AG04449 (cell line): ENCODE measurements at places on chromosomes 5 and 9.
A peak's percentile ranks its signal among the peaks of the same experiment; 100 is the strongest.

GRCh38 chr5:40578501-40579451 is 100.9 kb upstream of the PTGER4 start:
- DNase-seq = no peak

GRCh38 chr5:118354797-118355196 is 633.5 kb downstream of the DTWD2 start:
- DNase-seq = no peak

DNA sequence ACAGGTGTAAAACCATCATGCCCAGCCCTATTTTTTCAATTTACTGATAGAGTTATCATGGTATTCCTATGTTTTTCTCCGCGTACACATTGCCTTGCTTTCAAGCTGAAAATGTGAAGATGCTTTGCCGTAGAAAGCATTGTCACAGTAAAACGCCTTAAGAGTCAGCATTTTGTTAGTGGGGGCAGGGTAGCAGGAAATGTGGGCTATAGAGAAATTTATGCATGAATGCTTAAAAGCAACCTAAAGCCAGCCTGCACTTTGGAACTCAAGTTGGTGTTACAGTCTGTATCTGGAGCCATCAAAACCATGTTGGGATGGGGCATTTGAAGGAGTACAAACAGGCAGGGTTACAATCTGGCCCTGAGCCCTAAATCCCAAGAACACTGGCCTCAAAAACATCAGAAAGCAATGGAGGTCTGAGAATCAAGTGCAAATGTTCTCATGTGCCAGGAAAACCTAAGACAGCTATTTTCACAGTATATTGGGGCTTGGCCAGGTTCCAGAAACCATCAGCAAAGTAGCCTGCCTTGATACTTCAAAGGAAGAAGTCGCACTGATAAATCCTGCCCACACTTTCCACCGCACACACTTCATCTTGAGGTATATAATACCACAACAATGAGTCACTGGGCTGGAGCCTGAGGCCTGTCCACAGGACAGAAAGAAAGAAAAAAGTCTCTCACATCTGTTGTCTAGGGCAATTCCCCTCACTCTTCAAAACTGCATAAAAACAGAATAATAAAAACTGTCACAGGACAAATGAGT is 313.8 kb downstream of the ENC1 start:
- DNase-seq = peak; percentile 77

- DNase-seq = no peak
These were observed 21.5 kb downstream of the MVB12B start for GRCh38 chr9:126347911-126348760.

GRCh38 chr5:171678646-171679045 is 107.0 kb upstream of the SMIM23 start:
- no peak for DNase-seq

- DNase-seq = no peak
These were observed 534.5 kb downstream of the TMEM38B start for GRCh38 chr9:106228861-106229260.

DNA sequence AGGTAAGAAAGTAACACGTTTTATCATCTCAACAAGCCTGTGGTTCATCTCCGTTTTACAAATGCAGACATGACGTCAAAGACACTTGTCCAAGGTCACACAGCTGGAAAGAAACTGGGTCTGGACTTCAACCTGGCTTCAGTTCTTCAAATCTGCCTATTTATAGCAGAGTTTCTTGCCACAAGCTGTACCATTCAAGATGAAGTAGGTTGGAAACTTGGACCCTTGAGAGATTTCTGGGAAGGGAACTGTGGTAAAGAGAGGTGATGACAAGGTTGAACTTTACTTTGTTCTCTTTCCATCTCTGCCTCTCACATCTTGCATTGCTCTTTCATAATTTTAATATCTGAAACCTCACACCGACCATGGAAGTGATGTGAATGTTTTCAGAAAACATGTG is 29.9 kb upstream of the DENND1A start:
- no peak for DNase-seq

GRCh38 chr5:1507014-1507375 is 16.8 kb downstream of the LPCAT1 start:
- DNase-seq = no peak

DNA sequence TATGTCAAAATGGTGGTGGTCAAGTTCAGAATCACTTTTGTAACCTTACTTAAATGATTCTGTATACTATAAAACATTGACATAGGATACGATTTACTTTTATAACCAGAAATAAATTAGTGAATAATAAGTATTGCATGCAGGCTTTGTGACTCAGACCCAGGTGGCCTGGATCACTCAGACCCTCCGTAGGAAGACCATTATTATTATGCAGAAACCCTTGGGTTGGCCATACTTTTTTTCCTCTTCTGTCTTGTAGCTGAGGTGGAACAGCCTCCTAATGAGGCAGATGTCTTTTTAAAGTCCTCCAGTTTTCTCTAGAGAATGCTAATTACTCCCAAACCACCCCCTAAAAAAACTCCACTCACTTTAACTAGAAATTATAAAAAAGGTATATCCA is 121.9 kb downstream of the LPAR1 start:
- no peak for DNase-seq

GRCh38 chr9:118630931-118631595 is 738.2 kb downstream of the BRINP1 start:
- no peak for DNase-seq

DNA sequence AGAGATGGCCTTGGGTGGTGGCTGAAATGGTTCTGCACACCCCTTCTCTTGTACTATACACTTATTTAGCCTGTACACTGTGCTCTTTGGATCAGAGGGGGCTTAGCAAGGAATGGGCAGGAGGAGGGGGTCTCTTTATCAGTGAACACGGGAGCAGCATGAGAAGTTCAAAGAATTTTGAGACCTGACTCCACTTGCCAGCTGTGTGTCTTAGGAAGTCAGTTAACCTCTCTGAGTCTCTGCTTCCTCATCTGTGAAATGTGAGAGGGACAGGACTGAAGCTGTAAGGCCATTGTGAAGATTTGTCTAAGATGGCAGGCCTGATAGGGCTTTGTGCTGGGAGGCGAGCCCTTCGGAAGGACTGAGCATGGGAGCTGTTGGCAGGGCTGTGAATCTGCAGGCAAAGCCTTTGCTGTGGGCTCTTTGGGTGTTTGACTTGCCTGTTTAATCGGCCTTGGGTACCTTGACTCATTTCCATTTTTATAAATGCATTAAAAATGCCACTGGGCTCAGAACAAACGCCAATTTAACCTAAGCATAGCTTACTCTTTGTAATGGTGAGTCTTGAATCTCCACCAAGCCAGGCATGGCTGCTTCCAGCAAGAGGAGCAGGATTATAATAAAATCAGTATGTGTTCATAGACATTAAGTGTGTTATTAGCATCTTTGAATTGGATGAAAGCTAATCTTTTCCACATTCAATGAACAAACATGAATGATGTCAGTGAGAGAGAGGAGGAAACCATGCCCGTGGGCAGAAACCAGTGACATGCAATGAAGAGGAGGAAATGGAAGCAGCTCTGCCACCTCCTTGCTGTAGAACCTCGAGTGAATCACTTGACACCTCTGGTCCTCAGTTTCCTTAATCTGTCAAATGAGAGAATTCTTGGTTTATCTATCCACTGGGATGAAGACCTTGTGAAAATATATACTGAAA is 89.4 kb downstream of the MACROH2A1 start:
- DNase-seq = no peak

GRCh38 chr5:76610196-76610595 is 13.0 kb downstream of the F2RL2 start:
- DNase-seq = no peak

DNA sequence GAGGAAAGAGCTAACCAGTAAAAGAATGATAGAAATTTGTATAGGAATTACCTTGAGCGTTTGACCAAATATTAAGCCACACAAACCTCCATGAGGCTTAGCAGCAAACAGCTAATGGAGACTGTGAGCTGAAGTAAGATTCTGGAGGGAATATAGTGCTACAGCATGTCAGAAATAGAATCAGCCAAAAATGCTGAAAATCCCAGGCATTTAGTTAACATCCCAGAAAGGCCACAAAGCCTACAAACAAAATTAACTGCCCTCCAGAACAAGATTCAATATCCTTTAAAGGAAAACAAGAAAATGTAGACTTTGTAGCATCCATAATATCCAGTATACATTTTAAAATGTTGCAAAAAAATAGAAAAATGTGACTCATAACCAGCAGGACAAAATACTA is 257.8 kb upstream of the TUSC1 start:
- peak; percentile 23 for DNase-seq

DNA sequence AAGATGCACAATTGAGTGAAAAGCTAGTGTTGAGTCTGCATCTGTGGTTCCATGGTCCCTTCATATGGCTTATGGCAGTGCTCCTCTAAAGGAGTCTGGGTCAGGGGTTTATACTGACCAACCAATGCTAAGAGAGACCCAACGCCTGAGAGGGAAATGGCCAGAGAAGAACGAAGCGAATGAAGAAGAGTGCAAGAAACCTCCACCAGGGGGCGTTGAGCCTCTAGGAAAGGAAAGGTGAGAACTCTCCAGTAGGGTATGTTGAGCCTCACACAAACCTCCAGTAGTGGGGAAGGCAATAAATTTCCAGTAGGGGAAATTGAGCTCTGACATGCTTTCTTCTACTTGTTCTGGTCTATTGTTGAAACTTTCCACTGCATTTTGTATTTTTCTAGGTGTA is 470.6 kb downstream of the PRDM9 start:
- no peak for DNase-seq

DNA sequence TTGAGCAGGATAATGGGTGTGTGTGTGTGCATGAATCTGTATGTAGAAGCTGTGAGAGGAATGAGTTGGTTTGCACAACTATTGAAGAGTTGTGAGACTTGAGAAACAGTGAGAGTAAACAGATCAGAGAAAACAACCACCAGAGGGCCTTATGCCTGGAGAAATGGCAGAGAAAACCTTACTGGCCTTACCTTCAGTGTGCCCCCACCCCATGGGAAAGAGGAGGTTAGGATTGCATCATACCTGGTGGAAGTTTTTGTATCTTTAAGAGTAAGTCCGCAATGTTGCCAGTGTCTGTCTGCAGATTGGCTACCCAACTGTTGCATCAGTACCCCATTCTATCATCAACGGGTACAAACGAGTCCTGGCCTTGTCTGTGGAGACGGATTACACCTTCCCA is 1909.4 kb upstream of the WWC1 start:
- no peak for DNase-seq

GRCh38 chr9:94150890-94151650 is 66.8 kb downstream of the PTPDC1 start:
- DNase-seq = no peak

DNA sequence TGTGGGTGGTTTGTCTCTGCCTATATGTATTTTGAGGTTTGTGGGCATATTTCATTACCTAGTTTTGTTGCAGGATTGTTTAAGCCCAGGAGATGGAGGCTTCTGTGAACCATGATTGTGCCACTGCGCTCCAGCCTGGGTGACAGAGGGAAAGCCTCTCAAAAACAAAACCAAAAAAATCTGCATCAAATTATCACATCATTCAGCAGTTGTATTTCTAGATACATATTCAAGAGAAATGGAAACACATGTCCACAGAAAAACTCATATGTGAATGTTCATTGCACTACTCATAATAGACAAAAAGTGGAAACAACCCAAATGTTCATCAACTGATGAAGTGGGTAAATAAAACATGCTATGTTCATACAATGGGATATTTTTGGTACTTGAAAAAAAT is 29.9 kb downstream of the HSPA4 start:
- no peak for DNase-seq

DNA sequence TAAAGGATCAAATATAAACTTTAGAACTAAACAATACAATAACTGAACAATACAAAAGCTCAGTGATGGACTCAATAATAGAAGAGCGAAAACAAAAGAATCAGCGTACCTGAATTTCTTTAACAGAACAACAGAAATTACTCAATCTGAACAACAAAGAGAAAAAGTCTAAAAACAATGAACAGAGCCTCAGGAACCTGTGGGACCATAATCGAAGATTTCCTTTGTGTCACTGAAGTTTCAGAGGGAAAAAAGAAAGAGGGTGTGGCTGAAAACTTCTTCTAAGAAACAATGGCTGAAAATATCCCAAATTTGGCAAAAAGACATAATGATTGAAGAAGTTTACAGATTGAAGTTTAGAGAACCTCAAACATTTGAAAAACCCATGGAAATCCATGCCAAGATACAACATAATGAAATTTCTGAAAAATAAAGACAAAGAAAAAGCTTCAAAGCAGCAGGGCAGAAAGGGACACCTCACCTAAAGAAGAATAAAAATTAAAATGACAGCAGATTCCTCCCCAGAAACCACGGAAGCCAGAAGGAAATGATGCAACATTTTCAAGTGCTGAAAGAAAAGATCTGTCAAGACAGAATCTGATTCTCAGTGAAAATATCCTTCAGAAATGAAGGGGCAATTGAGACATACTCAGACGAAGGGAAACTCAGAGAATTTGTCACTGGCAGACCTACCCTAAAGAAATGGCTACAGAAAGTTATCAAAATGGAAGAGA is 288.8 kb downstream of the ARL15 start:
- no peak for DNase-seq

DNA sequence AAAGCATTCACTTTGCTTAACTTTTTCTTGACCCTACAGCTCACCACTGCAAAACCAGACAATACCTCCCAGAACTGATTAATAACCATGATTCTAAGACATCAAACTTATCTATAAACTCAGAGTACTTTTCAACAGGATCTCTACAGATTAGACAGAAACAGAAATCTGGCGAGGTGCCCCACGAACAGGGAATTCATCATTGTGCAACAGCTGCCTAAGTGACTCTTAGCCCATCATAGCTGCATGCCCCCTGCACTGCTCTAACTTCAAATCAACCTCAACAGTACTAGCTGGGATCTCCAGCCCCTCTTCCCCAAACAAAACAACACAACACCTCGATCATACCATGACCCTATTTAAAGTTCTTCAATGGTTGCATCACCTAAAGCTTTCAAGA is 16.1 kb upstream of the COL23A1 start:
- no peak for DNase-seq

DNA sequence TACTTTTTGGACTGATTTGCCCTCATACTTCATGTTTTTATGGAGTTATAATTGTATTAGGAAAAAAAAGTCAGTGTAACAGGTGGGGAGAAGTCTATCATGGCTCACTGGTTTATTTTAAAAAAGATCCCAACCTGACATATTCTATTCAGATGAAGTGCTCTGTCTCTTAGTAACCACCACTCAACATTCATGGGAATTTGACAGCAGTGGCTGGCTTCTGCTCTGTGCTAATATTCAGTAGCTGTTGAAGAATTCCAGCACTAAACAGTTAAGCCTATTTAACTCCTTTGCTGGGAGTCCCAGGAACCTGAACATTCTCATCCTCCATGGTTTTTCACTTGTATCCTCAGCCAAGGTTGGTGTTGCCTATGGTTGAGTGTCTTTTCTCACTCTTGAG is 23.1 kb downstream of the CMYA5 start:
- DNase-seq = no peak

GRCh38 chr5:38853753-38854470 is 8.1 kb downstream of the OSMR start:
- DNase-seq = peak; percentile 82

DNA sequence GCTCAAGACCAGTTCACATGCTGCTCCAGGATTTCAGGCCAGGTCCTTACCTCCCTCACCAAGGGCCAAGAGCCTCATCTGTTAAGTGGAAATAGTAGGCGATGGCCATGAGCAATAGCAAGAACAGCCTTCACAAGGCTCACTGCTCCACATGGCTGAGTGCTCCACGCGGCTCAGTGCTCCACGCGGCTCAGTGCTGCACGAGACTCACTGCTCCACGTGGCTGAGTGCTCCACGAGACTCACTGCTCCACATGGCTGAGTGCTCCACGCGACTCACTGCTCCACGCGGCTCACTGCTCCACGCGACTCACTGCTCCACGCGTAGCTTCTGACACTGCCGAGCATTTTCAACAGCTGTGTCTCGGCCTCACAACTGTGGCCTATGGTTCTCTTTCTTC is 36.4 kb upstream of the ADAMTS2 start:
- DNase-seq = no peak
